CD8-positive, alpha-beta memory T cell (primary cell): ENCODE measurements at places on chromosomes 5 and 9.

- DNase-seq = no peak
Observed at GRCh38 chr9:133067813-133068212, 6.0 kb downstream of the CEL start.

- no peak for DNase-seq
Observed at GRCh38 chr5:88188458-88189132, 80.0 kb downstream of the TMEM161B start.

- peak; percentile 75 for DNase-seq
Observed at GRCh38 chr9:124869986-124870560, 8.1 kb downstream of the ARPC5L start.

DNA sequence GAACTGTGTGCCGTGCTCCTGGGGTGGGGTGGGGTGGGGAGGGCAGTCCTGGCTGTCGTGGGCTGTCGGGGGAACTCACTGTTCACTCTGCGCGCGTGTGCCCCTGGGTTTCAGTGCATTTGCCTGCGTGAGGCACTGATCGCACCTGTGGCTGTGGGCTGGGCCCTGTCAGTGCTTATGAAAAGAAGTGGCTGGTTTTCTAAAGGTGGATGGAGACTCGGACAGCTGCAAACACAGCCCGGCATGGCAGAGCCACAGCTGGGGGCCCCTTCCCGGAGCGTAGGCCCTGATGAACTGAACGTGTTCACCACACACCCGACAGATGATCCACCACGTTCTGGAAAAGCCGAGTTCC, 42.7 kb downstream of the NKD2 start:
- no peak for DNase-seq

DNA sequence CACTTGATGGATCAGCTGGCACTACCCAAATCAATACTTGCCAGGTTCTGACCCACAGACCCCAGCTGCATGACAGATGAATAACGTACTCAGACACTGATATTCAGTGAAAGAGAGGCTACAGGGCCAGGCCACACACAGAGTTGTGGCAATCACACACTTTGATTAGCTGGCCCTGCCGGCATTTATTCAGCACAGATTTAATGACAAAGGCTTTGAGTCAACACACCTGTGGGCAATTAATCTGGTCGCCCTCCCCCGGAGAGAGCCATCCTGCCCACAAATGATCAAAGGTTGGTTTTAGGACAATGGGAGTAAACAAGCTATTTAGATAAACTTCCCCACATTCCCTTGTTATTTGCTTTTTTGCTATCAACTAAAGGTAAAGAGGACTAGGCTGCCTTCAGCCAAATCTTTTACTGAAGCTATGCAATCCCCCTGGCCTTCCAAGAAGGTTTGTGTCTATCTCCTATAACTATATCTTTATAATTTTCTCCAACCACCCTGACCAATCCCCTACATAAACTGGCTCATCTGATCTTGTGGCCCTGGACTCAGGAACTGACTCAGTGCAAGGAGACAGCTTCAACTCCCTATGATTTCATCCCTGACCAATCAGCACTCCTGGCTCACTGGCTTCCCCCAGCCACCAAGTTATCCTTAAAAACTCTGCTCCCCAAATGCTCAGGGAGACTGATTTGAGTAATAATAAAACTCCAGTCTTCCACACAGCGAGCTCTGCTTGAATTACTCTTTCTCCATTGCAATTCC, 12.7 kb upstream of the TRIM32 start:
- DNase-seq = no peak

- DNase-seq = no peak
Observed at GRCh38 chr5:36768450-36768849, 108.1 kb upstream of the NIPBL start.

DNA sequence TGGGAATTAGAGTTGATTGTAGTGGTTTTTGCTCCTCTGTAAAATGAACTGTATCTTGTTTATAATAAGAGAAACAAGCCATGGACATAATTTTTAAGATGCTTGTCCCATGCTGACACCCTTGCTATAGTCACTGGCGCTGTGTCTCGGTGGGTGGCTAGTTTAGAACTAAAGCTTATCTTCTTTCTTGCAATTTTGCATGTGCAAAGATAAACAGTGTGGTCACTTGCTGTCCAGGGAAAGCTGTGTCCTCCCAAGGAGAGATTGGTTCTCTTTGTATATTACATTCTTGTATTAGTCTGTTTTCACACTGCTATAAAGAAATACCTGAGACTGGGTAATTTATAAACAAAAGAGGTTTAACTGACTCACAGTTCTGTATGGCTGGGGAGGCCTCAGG, 143.8 kb downstream of the MELK start:
- DNase-seq = no peak

- DNase-seq = no peak
Observed at GRCh38 chr5:145062280-145063062, 772.7 kb downstream of the PRELID2 start.

GRCh38 chr9:87197349-87198130, 250.2 kb upstream of the GAS1 start:
- no peak for DNase-seq

DNA sequence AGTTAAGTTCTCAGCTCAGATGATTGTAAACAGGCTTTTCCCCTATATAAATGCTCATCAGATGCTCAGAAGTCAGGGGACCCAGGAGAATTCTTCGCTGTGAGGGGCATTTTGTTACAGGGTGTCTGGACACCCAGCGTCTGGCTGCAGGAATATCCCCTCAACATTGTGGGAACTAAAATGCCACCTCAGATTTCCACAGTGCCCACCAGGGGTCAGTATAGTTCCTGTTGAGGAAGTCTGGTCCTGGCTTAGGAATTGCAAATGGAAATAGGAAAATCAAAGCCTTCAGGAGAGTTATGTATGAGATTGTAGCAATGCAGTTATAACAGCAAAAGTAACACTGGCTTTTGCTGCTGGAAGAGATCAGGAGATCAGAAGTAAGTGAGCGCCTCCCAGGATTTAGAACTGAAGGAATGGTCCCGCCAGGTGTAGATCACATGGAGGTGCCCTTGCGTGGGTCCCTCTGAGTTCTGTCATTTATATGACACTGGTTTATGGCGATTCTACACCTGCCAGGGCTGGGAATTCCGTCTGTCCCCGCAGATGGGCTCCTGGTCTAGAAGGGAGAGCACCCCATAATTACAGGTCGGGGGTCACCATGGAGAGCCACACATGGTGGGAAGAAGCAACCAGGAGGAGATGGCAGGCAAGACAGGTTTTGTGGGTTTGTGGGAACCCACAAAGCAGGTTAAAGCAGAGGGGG, 47.1 kb upstream of the CTSL start:
- no peak for DNase-seq

- no peak for DNase-seq
Observed at GRCh38 chr9:35026671-35027070, 37.1 kb downstream of the DNAJB5 start.

GRCh38 chr5:80191991-80192398, 63.9 kb downstream of the SERINC5 start:
- no peak for DNase-seq

- DNase-seq = no peak
Observed at GRCh38 chr5:1834721-1835429, 33.7 kb downstream of the NDUFS6 start.

DNA sequence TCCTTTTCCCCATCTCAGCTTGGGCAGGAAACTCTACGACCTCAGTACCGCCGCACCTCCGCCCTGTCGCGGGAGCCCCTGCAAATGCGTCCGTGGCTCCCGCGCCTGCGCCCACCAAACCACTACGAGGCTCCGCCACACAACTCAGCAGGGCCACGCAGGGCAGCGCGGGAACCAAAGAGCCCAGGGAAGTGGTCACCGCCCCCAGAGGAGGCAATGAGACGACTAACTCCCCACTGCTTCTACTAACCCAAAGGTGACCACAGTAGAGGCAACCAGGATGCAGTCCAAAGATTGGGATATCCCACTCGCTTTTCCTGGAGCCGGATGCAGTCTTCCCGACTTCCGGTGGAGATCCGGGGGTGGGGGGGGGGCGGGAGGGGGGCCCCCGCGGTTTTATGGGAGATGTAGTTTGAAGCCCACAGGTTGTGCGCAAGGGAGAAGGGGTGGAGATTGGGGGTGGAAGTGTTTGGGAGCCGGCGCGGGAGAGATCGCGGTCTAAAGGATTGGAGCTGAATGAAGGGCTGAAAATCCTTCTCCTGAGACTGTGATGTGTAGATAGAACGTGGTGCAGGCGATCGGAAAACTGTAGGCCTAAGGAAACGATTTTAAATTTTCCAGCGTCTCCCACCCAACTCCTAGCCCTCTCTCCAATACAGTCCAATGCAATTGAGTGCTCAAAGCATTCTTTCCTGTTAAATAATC, at the start of gene NUDT12:
NUDT12 (minus strand) TSS at position 337 of the 705 bp plus-strand sequence. CDS start 2,541 bp downstream, outside the sequence.
- no peak for DNase-seq

DNA sequence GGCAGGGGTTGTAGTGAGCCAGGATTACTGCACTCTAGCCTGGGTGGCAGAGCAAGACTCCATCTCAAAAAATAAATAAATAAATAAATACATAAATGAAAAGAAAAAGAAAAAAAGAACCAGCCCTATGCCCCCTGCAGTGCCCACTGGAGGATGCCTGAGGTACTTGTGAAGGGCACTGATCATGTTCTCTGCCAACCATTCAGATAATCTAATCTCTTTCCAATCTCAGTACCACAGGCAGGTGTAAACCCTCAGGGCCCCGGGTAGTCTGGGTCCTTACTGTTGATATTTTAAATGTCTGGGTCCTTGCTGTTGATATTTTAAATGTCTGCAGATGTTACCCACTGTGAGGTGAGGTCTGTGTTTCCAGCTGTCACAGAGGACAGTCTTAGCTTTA, 321.8 kb upstream of the ADCY2 start:
- no peak for DNase-seq

DNA sequence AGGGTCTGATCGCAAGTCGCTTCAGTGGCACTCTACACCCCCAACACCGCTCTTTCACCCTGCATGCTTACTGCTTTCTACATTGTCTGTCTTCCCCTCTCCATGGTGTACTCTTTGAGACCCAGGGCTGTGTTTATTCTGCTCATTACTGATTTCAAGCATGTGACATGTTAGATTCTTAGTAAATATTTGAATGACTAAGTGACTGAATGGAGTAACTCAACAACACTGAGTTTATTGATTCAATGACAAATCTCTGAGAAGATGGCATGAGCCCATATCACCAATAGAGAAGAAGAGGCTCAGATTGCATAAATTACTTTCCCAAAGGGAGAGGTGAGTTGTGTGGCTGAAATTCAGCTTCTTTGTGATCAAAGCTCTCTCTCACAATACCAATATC, 89.7 kb upstream of the OSMR start:
- DNase-seq = no peak

DNA sequence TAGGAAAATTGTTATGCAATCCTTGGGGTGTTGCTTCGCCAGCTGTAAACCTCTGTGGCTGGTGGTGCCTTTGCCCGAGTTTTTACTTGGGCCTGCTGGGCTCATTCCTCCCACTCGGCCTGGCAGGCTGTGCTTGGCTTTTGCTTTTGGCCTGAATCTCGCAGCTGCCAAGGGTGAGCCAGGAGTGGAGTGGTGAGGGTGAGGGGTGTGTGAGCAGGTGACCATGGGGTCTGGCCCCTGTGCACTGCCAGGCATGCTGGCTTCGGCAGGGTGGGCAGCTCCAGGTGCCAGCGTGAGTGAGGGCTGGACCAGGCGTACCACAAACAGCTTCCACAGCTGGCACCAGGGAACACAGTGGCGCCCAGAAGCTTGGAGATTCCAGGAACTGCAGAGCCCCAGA, 12.6 kb upstream of the DHFR start:
- no peak for DNase-seq

DNA sequence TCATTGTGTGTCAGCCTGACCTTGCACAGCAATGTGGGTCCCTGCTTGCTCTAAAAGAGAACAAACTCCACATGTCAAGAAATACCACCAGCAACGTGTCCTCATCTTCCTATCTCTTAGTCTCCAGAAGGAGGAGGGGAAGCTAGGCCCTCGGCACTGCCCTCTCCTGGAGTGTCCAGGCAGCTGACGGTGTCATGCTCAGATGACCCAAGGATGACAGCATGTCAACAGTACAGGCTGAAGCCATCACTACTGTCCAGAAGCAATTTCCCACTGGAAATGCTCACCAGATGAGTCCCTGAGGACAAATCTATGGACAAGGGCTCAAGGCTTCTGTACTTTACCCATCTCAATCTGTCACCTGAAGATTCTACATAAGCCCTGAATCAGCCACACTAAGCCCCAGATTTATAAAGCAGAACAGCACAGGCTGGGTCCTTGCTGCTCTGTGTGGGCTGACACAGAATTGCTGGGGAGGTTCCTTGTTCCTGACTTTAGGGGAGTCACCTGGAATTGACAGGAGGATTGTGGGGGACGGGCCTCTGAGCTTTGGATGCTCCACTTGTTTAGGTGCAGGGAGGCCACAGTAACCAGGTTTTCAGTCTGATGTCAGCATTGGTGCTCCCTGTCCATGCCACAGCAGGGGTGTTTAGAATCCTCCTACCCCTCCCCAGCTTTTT, 210.2 kb downstream of the DAB2IP start:
- DNase-seq = no peak

DNA sequence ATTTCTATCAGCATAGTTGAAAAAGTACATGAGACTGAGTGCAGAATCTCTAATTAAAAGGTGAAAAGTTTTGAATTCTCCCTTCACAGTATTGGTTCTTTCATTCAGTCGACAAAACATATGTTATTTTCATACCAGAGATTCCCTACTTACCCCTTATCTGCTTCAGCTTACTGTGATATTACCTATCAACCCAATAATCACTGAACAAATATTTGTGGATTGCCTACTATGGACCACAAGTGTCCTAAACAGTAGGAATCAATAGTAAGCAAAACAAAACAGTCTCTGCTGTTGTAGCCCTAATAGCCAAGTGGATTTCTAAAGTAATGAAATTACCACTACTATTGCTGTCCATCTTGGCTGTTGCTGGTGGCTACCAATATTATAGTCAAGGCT, 11.5 kb downstream of the CCDC152 start:
- no peak for DNase-seq

DNA sequence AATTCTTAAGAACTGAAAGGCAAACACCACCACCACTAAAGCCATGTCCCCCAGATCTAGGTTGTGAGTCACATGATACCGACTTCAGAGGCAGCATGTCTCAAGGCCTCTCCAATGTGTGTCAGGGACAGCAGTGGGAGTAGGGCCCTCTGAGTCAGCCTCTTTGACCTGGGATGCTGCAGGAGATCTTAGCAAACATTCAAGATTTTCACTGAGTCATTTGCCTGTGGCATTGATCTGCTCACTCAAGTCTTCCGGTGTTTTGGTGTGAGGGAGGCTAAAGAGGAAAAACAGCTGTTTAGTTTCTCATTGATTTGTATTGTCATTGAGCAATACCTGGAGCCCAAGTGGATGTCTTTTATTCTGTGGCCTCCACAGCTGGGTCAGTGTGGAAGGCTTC, 36.1 kb downstream of the TMC1 start:
- no peak for DNase-seq

- no peak for DNase-seq
Observed at GRCh38 chr5:81638471-81638870, 112.4 kb downstream of the SSBP2 start.

GRCh38 chr5:14465116-14465515, 116.5 kb upstream of the OTULINL start:
- DNase-seq = no peak

GRCh38 chr5:143758750-143759149, 53.2 kb upstream of the HMHB1 start:
- no peak for DNase-seq

GRCh38 chr5:54803471-54804011, 181.9 kb downstream of the ESM1 start:
- DNase-seq = no peak

- DNase-seq = no peak
Observed at GRCh38 chr5:159155960-159156359, 53.4 kb downstream of the RNF145 start.

GRCh38 chr5:95988877-95989276, 27.2 kb upstream of the ELL2 start:
- DNase-seq = no peak

- no peak for DNase-seq
Observed at GRCh38 chr5:125499636-125500332, 753.3 kb upstream of the ZNF608 start.
